SK-N-MC (cell line): ENCODE measurements at places on chromosomes 16 and 17.

DNA sequence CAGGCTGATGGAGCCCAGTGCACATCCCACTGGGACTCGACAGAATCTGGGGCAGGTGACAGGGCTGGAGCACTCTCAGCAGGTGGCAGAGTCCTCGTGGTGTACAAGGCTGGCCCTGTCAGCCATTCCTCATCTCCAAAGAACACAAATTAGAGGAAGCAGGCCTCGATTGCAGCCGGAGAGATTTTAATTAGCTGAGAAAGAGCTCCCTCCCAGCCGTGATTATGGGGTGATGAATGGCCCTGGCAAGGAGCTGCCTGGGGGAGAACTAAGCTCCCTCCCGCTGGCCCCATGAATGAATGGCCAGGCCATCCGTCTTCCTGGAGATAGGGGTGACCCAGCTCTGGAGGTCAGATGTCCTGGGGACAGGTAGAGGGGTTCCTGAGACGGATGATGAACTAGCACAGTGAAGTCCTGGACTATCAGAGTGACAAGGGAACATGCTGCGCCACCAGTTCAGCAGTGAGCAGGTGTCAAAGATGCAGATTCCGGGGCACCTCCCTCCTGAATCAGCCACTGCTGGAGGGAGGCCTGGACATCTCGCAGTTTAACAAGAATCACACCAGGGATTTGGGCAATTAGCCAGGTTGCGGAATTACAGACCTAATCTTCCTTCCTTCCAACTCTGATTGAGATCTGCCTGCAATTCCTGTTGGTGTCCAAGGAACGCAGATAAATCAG is 35.5 kb downstream of the PIMREG start:
- no peak for DNase-seq

- DNase-seq: no peak
Measured at GRCh38 chr17:5418858-5419355, 555 bp downstream of the NUP88 start.

GRCh38 chr17:77734371-77735080 is 224.0 kb upstream of the TNRC6C start:
- DNase-seq: peak; percentile 56

DNA sequence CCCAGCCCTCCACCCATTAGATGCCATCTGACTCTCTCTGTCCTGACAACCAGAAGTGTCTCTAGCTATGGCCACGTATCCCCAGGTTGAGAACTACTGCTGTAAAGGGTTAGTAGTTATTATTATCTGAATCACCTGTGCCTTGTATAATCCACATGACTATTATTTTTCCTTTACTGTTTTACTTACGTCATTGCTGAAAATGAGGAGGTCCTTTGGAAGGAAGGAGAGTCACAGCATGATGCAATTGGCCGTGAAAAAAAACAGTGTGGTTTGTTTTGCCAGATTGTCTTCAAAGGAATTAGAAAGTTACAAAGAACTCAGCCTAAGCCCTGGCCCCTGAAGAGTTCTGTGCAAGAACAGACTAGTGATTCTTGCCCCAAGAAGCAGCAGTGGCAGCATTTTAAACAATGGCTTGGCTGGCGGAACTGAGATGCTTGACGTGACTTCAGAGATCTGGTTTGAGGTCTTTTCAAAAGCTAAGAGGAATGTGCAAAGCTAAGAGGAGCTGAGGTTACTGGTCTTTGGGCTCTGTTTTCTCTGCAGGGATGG is 413.3 kb upstream of the EEF2KMT start:
- DNase-seq: no peak

- no peak for DNase-seq
Measured at GRCh38 chr16:30458561-30459394, 13.1 kb upstream of the SEPHS2 start.

- DNase-seq: no peak
Measured at GRCh38 chr17:49101054-49101534, 31.5 kb upstream of the B4GALNT2 start.

DNA sequence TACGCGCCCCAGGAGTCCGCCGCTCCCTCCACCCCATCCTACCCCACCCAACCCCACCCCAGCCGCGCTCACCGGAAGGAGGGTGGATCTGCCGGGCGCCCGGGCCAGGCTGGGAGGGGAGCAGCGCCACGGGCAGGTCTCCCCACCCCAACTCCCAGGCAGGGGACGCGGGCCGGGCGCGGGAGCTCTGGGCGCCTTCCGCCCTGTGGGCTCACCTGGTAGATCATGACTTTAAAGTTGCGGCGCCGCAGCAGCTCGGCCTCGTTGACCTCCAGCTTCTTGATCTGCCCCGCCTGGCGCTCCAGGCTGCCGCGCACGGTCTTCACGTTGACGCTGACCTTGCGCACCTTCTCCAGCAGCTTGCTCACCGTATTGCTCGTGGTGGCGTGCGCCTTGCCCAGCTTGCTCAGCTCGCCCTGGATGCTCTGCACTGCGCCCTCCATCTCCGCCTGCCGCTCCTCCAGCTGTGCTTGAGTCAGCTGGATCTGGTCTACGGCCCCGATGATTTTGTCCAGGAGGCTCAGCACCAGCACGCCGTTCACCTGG is 571 bp downstream of the CAVIN1 start:
- no peak for DNase-seq

DNA sequence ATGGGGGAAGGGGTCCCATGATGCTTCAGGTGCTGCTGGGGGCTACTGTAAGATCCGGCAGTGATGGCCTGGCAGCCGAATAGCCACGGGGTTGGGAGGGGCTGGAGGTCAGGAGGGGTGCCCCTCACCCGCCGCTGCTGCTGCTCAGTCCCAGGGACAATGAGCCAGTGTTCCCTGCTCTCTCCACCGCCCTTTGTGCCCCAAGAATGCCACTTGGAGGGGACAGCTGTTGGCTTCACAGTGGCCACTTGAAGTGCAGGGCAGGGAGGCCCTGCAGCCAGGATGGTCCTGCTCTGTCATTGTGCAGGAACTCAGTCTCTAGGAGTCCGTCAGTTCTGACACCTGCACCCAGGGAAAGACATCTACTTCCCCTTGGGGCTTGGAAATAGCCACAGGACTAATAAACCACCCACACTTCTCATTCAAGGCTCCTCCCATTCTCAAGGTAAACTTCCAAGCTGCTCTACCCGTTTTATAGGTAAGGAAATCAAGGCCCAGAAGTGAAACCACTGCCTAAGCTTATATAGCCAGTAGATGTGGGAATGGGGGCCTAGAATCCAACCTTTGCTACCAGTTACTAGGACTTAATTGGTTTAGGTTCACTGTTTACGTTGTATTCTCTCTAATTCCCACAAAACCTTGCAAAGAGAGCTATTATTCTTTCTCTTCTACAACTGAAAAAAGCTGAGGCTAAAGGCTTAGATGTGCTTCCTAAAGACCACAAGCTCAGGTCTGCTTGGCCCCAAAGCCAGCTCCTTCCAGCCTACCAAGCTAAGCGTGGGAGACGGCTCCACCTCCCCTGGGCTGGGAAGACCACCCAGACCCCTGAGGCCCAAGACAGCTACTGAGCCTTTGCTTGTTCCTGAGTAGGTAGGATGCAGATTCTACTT is 6.2 kb upstream of the CPSF4L start:
- no peak for DNase-seq

GRCh38 chr17:67970783-67971182 is 25.5 kb downstream of the C17orf58 start:
- no peak for DNase-seq

GRCh38 chr17:10557422-10557821 is 8.0 kb upstream of the MYH2 start:
- DNase-seq: no peak

GRCh38 chr17:19337712-19338023 is 24.9 kb downstream of the B9D1 start:
- DNase-seq: no peak

GRCh38 chr17:82668631-82669099 is 20.4 kb upstream of the WDR45B start:
- DNase-seq: no peak
